CD4-positive, alpha-beta T cell treated with Interleukin-1 beta for 1 hour (primary cell): ENCODE measurements at places on chromosomes 1 and 21.

DNA sequence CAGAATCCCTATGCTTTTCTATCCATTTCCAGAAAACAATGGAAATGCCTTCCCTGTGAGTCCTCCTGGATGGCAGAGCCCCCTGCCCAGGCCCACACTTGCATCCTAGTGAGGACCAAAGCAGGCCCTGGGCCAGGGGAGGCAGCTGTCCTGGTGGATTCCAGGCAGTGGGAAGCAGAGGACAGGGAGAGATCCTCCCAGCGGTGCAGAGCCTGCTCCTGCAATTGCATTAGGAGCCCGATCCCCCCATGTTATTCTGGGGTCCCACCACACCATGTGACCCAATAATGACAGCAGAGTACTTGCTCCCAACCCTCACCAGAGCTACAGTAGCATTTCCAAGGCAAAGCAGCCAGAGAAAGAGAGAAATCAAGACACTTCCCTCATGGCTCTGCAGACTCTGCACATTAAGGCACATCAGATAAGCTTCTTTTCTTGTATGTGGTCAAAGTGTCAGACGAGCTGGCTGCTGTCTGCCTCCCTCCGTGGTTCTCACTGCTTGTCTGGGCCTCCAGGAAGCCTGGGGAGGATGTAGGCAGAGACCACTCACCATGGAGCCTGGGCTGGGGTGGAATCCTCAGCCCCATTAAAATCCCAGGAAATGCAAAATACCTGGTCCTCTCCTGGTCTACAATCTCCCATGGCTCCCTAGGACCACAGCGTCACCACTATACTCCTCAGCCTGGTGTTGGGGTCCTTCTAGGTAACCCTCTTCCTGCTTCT lies 54.9 kb upstream of the RUNX3 start:
- DNase-seq = peak; percentile 65

DNA sequence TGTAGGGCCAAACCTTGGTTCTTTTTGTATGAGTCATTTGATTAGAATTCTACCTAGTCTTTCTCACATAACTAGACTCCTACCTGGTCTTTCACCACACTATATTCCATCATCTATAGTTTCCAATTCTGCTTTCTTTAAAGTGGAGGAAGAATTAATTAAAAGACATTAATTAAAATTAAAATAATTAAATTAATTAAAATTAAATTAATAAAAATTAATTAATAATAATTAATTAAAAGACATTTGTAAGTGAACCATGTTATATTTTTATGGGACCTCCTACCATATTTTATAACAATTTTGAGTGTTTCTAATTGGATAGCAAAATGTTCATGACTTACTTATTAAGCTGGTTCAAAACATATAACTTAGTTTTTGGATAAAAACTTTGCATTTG lies 77.4 kb downstream of the CCDC18 start:
- no peak for DNase-seq

DNA sequence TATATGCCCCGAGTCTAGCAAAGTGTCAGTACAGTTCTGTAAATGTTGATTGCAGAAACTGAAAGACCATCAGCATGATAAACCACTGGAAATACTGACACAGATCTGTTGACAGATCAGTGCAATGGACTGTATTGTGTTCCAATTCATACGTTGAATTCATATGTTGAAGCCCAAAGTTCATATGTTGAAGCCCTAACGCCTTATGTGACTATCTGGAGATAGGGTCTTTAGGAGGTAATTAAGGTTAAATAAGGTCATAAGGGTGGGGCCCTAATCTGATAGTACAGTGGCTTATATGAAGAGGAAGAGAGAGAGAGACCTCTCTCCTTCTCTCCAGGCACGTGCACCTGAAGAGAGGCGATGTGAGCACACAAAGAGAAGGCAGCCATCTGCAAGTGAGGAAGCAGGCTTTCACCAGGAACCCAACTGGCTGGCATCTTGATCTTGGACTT lies 144.7 kb downstream of the MRPL39 start:
- DNase-seq = no peak

DNA sequence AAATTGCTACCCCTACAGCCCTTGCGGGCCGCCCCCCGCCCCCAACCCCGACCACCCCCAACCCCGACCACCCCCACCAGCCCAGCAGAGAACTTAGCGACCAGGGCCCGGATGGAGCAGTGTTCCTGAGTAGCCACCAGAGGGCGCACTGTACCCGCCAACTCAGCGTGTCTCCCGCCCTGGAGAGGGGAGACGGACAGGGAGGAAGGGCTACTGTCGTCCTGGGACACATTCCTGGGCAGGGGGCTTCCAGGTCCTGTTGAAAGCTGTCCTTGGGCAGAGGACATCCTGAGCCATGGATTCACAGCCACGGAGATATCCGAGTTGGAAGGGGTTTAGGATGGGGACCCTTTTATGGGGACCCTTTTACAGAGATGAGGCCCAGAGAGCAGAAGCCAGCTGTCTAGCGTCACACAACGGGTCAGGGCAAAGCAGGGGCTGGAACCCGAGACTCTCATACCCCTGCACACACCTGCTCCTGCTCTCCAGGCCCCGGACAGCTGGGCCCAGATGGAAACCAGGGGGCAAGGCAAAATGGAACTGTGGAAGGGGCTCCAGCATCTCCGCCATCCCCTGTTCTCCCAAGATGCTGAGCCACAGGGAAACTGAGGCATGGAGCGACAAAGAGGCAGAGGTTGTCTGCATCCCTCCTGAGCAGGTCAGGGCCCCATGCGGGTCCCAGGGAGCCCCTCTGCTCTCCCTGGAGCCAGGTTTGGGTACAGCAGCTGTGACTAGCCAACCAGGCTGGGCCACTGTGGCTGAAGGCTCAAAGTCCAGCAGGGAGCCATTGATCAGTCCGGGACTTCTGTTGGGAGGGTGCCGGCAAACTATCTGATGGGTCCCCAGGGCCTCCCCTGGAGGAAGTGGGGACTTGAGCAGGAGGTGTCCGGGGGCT lies 25.0 kb upstream of the LAPTM5 start:
- peak; percentile 73 for DNase-seq

DNA sequence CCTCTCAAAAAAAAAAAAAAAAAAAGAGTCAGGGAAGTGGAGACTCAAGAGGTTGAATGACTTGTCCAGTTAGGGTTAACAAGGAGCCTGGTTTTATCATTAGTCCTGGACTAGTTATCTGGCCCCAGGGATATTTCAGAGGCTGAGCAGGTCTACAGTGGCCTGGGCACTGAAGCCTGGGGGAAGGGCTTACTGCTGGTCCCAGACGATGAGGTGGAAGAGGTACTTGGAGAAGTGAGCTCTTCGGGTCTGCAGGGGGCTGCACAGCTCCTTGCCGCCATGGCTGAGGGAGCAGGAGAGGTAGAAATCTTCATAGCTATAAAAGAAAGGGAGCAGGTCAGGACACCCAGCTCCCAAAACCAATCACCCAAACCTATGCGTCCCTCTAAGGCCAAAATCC lies 40.1 kb downstream of the PIK3C2B start:
- no peak for DNase-seq

- peak; percentile 73 for DNase-seq
Observed at GRCh38 chr1:160204526-160205241, 500 bp upstream of the PEA15 start.

DNA sequence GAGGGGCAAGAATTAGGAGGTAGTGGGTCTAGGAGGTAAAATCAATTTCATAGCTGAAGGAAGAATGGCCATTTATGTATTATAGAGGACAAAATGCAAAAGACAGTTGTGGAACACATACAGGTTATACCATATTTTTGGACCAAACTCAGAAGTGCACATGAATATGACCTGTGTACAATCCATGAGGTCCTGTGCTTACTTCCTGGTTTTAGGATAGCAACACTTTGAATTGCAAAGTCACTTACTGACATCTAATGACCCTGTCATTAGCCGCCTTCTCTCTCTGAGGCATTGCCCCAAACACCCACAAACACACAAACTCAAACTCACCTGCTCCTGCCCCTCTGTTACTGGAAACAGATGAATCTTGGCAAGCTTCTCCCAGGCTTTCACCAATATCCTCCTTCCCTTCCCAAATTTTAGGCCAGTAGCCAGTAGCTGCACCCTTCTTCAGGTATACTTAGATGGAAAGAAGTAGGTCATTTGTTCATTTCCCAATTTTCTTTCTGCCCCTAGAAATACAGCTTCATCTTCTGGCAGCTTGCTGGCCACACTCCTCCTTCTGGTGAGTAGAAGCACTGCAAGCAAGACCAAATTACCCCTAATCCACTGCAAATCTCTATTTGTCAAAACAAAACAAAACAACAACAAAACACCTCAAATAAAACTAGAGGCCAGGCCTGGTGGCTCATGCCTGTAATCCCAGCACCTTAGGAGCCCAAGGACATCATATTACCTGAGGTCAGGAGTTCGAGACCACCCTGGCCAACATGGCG lies 13.7 kb upstream of the RPL5 start:
- DNase-seq = peak; percentile 32

DNA sequence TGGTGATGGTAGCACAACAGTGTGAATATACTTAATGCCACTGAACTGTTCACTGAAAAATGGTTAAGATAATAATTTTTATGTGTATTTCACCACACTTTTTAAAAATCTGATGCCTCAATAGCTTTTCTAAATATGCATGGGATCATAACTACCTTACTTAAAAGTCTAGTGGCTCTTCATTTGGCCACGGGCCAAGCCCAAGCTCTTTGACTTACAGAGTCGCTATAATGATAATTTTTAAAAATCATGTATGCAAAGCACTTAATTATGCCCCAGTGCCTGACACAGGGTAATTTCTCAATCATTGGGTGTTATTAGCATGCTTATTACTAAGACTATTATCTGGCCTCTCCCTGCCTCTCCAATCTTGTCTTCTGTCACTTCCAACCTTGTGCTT lies 7.6 kb upstream of the CNN3 start:
- no peak for DNase-seq

GRCh38 chr1:152481869-152482664 lies 28.5 kb upstream of the LCE5A start:
- DNase-seq = no peak

DNA sequence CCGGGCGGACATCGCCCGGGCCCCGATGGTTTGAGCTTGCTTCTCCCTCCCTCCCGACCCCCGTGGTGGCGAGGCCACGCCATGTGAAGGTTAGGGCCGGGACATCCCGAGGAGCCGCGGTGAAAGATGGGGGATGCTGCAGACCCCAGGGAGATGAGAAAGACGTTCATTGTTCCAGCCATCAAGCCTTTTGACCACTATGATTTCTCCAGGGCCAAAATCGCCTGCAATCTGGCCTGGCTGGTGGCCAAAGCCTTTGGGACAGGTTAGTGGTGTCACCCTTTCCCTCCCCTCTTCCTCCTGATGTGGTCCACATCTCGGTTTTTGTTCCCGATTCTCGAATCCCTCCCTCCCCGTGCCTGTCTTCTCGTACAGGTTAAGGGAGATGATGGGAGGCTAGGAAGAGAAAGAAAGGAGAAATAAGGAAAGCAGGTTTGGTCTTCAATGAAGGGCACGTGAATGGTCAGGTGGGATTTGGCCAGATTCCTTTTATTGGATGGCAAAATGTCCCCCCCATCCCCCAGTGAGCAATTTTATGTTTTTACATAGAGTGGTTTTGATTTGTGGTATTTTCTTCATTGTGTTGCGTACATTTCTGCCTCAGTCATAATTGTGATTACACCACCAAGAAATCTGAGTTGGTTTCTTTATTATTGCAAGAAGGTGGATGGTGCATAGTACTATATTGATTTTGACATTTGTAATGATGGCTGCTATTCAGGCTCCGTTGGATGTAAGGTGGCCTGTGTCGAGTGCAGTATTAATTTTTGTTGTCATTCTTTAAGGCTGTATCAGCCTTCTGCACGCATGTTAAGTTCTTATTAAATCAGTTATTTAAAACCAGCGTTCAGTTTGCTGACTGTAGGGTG lies 1.2 kb downstream of the CAMSAP2 start:
- DNase-seq = no peak

DNA sequence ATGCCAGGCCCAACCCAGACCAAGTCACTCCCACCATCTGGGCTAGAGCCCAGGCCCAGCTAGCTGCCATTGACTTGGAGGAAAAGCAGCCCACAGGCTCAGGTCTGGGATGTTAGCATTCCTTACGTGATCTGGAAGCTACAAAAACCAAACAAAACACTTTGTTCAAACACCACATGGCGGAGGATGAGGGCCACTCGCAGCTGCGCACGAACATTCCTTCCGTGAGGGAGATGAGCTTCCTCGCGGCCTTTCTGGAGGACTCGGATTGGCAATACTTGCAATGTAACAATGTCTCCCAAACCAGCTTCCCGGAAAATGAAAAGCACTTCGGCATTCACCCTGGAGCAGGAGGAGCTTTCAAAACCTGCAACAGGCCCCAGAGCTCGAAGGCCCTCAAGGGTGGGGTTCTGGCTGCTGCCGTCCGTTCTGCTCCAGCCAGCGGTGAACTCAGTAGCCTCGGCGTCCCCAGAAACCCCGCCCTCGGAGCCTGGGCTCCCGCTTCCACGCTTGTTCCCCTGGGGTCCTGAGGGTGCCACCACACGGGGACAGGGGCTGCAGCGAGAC lies 40.5 kb downstream of the COL6A1 start:
- no peak for DNase-seq

- peak; percentile 20 for DNase-seq
Observed at GRCh38 chr1:233113009-233113879, 162.8 kb downstream of the NTPCR start.

DNA sequence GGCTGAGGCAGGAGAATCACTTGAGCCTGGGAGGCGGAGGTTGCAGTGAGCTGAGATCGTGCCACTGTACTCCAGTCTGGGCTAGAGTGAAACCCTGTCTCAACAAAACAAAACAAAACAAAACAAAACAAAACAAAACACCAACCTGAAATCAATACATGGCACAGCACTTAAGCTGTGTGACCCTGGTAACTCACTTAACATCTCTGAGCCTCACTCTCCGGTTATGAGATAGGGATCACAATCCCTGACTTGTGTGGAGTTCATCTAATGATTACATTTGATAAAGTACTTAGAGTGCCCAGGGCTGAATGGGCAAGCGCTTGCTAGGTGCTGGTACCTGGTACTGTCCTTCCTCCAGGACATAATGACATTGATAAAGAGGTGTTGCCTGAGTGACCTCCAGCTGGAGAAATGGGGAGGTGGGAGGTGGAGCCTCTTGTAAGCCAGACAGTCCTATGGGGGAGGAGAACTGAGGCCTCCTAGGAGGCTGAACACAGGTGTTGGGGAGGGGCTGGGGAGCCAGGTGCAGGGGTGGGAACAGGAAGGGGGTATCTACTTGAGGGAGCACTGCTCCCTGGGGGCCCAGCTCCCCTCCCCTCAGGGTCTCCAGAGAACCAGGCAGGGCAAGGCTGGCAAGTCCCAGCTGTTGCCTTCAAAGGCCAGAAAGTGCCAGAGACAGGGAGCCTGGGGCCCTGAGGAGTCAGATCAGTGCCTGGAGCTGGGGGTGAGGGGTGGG lies 17.9 kb downstream of the FOXO6 start:
- no peak for DNase-seq

- DNase-seq = no peak
Observed at GRCh38 chr1:206089341-206089740, 27.8 kb downstream of the AVPR1B start.

DNA sequence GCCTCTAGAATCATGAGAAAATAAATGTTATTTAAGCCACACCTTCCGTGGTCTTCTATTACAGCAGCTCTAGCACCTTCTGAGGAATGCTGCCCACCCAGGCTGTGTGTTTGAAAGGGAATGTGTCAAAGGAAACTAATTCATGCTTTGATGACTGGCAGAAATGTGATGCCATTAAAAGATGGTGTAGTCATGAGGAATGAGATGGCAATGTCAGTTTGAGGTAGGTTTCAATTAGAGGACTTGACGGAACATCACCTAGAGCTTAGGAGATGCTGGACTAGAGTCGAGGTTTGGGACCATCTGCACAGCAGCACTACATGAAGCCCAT lies 10.6 kb downstream of the PDZK1 start:
- no peak for DNase-seq
